ENCODE measurements at places on chromosomes 7 and 10.

- DNase-seq, result no peak
These were observed 21.8 kb downstream of the FOXL3 start for GRCh38 chr7:311796-312195.

DNA sequence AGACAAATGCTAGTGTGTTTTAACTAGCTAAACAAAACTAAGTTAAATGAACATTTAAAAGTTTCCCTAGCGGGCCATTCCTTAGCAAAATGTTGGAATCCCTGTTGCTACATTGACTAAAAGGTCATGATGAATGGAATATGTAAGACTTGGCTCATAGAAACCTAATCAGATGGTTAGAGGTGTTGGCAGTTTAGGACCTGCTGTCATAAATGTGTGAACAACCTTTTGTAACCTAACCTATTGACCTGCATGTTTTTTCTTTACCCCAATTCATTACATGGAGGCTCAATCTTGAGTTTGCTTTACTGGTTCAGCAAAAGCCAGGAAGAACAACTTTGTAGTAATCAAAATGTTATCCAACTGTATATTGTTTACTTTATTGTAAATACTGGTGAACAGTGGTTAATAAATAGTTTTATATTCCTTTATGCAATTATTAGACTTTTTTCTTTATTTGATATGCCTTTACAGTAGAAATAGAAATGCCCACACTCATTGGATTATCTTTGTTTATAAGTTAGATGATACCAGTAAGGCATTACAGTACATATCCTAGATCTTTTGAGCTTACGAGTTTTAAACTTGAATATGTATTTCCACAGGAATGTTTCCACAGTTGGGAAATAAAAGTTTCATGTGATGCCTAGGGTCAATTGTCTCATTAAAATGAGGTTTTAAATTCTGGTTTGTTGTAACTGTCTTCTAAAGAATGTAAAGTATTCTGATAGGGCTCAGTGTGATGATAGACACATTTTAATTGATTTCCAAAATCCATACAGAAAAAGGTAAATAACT lies 11.6 kb downstream of the CBX3 start:
- DNase-seq, result no peak

DNA sequence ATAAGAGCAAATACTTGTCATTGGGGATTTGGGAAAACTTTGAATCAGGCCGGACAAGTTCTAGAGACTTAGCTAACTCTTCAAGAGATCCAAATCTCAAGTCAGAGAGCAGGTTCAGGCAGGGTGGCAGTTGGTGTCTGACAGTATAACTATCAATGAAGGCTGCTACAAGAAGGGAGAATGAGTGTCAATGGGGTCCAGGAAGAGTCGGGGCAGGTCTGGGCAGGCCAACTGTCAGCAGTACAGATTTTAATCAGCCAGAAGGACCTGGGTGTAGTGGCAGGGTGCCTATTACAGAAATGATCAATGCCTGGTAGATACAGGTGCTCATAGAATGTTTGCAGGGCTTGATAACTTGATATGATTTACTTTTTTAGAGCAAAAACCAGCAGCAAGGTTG lies 751.1 kb downstream of the GRM8 start:
- no peak for DNase-seq

DNA sequence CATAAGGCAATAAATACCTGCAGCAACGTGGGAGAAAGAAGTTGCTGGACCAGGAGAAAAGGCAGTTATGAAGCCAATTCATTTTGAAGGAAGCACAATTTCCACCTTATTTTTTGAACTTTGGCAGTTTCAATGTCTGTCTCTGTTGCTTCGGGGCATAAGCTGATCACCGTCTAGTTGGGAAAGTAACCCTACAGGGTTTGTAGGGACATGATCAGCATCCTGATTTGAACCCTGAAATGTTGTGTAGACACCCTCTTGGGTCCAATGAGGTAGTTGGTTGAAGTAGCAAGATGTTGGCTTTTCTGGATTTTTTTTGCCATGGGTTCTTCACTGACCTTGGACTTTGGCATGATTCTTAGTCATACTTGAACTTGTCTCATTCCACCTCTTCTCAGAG lies 13.0 kb downstream of the DUSP5 start:
- no peak for DNase-seq

GRCh38 chr7:23597094-23598091 lies at the start of gene CCDC126:
TSS of gene CCDC126 (plus strand) at chr7:23597382. CDS start at chr7:23611316, 13,934 bp downstream.
- peak; percentile 45 for DNase-seq

- DNase-seq, result no peak
These were observed 60.0 kb upstream of the VIPR2 start for GRCh38 chr7:159204664-159205063.

DNA sequence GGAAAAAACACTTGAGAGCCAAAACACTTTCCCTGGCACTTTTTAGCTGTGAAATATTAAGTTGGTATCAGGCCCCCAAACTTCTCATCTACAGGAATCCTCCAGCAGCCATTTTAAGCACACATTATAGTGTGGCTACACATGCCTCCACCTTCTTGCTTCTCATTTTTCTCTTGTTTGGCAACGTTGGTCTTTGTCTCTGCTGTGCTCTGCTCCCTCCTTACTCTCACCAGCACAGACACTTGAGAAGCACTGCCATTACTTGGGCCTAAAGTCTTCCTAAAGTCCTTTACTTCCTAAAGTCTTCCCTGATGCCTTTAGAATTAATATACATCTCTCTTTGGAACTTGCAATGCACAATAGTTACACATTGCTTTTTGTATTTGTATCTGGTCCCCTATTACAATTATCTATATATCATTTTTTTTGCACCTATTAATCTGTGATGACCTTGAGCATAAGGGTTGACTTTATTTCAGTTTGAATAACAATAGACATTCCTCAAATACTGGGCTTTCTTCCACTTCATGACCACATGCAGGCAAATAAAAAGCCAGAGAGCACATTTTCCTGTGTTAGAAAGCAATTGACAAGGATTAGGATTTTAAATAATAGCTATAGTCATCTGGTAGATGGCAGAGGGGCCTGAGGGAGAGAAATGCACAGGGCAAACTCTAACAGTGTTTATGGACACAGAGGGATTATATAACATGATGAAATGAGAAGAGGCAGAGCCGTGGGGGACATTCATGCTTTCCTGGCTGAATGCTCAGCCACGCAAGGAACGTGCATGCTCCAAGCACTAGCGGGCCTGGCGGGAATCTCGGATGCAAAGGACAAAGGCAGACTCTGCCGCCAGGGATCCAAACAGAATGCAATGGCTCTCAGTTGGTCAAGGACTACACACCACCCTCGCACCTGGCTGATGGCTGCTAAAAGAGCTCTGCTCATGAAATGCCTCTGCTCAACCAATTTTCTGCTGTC lies 99.3 kb downstream of the CDC14C start:
- DNase-seq, result no peak

- no peak for DNase-seq
These were observed 41.8 kb downstream of the TMEM168 start for GRCh38 chr7:112748381-112748780.

DNA sequence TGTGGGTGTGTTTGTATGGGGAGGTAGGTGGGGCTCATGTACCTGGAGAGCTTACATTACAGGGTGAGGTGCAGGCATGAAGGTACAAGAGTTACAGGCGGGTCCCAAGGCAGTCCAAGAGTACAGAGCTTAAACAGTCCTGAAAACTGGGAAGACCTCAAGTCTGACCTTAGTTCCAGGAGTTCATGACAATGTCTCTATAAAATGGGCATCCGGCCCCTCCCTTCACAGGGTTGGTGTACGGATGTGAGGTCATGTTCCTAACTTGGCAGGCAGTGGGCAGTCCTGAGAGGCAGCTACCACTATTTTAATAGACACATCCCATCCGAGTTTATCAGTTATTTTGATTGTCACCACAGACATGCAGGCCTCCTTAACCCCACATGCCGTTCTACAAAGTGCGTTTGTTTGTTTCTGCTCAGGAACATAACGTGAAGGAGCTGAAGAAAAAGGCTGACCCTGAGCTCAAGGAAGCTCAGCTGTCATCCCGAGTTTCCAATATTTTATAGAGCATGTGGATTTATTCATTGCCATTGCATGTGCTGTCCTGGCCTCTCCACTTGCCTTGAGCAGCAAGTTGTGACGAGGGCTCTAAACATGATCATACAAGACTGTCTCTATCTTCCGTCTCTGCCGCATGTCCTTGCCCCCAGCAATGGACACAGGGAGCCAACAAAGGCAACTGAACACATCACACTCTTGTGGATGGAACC lies 647.5 kb upstream of the IGFBP3 start:
- no peak for DNase-seq

DNA sequence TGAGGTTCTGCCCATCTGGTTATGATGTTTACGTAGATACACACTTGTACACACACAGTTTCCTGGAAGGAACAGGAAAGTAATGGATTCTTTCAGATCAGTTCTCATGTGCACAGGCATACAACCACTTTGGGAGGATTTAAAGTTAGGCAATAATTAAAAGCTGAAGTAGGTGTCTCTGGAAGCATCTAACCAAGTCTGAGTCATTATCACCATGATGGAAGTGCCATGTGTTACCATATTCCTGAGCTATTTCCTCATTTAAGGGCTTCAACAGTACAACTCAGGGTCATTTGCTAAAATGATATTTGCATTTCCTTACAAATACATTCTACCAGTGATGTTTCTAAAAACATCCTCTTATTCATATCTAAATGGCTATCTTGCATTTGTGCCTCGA lies 41.4 kb upstream of the BET1 start:
- no peak for DNase-seq

GRCh38 chr10:98489561-98490481 lies 43.1 kb upstream of the HPS1 start:
- DNase-seq, result no peak

DNA sequence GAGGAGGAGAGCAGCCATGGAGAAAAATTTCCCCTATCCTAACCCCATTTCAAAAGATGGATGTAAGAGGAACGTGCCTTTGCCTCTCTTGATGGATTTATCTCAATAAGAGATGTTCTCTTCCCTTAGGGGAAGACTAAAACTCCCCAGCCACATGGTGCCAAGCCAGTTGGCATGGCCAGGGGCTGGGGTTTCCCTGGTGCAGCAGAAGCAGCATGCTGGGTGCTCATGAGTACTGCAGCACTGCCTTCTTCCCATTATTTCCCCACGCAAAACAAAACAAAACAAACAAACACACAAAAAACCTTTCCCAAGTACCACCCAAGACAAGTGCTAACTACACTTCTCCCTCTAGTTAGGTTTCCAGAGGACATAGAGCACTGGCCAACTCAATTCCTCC lies 97.2 kb downstream of the DOCK4 start:
- DNase-seq, result no peak

- no peak for DNase-seq
These were observed 9.5 kb downstream of the STK32C start for GRCh38 chr10:132298038-132298881.

DNA sequence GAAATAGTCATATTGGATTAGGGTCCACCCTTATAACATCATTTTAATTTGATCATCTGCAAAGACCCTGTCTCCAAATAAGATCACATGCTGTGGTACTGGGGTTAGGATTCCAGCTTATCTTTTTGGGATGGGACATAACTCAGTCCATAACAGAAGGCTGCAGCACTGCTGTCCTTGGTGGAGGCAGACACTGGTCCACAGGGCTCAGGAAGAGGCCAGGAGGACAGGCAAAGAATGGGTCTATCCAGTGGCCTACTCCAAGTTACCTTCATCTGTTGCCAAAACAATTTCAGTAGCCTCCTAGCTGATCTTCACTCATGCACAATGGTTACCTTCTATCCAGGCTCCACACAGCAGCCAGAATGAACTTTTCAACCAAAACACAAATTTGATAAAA lies 387.0 kb downstream of the GRID1 start:
- DNase-seq, result no peak

DNA sequence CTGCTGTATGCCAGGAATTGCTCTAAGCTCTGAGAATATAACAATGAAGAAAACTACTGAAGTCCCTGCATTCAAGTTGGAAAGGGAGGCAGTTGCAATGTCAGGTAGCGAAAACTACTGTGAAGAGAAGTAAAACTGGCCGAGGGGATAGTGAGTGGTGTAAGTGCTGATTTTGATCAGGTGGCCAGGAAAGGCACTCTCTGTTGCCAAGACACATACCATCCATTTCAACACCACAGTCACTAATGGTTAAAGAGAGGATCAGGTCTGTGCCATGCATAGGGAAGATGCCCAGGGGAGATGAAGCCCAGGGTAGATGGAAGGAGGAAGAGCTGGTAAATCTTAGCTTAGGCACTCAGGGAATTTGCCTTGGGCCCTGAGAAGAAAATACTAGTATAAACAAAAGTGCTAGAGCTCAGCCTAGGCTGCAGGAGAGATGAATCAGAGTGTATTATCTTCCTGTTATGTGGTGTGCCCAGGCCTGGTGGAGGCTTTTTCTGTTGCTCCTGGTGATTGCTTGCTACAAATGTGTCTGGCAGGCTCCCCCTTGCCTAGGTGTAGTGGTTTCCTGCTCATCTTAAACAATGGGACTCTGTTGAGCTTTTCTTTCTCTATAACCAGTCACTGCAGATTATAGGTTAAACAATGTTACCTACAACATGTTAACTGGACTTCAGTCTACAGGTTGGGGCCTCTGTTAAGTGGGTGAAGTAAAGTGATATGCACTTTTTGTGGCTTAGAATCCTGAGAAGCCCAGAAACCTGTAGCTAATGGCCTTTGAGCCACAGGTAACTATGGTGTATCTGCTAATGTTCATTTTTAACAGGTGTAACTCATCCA lies 125.5 kb downstream of the LRRC4 start:
- DNase-seq, result no peak

- DNase-seq, result no peak
These were observed 32.1 kb upstream of the PFKFB3 start for GRCh38 chr10:6170638-6171037.

GRCh38 chr10:65548001-65548400 lies 1377.8 kb upstream of the LRRTM3 start:
- no peak for DNase-seq

DNA sequence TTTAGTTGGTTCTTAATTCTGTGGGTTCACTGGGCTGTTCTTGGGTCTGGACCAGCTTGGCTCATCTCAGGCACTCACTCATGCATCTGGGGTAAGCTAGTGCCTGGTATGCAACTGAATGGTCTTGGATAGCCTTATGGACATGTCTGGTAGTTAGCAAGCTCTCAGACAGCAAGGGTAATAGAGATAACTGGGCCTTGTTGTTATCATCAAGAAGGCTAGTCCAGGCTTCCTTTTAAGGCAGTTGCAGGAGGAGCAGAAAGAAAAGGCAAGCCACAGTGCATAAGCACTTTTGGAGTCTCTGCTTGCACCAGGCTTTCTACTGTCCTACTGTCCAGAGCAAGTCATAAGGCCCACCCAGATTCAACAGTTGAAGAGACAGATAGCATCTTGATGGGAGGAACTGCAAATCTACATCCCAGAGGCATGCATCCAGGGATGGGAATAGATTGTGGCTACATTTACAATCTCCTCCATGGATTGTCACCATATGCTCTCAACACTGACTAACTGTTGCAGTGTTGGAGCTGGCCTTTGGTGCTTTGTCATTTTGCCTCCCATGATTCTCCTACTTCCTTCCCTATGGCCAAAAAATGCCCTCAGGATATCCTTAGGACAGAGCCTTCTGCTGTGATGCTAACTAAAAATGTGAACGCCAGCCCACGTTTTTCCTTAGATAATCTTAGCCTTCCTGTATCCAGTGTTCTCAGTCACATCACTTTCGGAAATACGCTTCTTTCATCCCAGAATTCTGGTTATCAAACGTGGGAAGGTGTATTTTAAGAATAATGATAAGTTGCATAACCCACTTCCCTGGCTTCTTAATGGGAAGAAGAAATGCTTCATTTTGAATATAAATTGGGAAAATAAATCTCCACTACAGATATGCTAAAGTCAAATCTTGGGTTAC lies 3.6 kb downstream of the GIMAP4 start:
- DNase-seq, result no peak

- DNase-seq, result no peak
These were observed 142.6 kb upstream of the RHEB start for GRCh38 chr7:151662251-151662826.

GRCh38 chr10:86295791-86296190 lies 70.8 kb downstream of the GRID1 start:
- DNase-seq, result no peak

GRCh38 chr7:29478687-29479240 lies 84.9 kb upstream of the PRR15 start:
- no peak for DNase-seq
